ENCODE measurements at places on chromosomes 1 and 21.

- no peak for DNase-seq
Observed at GRCh38 chr1:194230351-194231144, 1044.1 kb upstream of the B3GALT2 start.

DNA sequence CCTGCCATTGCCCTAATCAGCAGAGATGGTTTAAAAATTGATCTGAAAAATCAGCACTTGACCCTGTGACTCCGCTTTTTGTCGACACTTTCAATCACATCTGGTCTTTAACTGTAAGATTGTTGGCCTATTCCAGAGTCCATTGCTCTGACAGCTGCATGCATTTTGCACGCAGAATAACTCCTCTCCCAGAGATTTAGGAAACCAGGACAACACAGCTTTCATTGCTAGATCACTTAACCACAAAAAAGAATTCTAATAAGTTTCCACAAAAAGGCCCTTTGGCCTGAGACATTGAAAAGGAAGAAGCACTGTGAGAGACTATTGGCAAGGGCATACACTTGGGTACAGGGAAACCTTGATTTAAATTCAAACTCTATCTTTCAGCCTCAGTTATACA is 373.1 kb downstream of the TGFB2 start:
- no peak for DNase-seq

- no peak for DNase-seq
Observed at GRCh38 chr21:25649146-25649545, 10.1 kb downstream of the JAM2 start.

DNA sequence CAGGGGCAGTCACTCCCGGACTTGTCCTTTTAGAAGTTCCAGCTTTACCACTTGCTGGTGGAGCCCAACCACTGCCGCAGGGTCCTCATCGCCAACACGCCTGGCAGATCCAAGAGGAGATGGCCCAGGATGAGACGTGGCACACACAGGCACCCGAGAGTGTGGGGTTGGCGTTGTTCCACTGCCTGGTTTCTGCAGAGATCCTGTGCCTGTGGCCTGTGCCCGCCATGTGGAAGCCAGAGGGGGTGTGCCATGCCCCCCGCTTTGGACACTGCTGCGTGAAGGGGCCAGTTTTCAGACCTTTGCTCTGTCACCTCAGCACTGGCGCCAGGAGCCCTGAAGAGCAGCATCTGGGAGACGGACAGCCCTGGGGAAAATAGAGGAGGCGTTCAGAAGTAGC is 10.8 kb downstream of the CD46 start:
- no peak for DNase-seq

- no peak for DNase-seq
Observed at GRCh38 chr1:117694543-117694942, 88.7 kb downstream of the TENT5C start.

GRCh38 chr1:238061967-238062613 is 171.4 kb upstream of the ZP4 start:
- no peak for DNase-seq

DNA sequence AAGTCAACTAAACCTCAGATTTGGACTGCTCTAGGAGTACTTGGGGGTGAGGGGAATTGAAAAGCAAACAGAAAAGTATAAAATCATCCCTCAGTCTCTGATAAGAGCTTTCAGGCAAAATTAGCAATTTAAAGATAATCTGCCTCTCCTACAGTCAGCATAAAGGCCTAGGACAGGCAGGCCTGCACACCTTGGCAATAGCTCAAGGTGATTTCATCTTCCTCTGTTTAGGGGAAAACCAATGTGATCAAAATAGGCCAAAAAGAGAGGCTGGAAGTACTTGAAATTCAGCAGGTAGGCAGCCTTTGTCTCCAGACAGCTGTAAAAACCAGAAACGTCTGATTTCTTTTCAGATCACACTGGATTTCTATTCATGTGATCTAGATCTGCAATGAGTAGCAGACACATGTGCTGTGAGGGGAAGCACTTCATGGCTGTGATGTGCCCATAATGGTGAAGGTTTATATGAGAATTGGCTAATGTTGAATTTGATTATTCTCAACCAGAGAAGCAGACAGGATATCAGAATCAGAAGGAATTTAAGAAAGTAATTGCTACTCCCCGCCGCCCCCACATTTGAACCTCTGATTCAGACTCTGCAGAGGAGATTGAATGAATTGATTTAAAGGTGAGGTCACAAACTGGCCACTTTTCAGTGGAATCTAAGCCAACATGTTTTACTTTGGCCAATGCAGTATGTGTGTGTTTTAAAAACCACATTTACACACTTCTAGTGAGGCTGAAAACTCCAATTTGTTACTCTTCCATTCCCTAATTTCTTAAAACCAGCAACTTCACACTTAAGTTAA is 45.8 kb upstream of the DNASE2B start:
- no peak for DNase-seq

DNA sequence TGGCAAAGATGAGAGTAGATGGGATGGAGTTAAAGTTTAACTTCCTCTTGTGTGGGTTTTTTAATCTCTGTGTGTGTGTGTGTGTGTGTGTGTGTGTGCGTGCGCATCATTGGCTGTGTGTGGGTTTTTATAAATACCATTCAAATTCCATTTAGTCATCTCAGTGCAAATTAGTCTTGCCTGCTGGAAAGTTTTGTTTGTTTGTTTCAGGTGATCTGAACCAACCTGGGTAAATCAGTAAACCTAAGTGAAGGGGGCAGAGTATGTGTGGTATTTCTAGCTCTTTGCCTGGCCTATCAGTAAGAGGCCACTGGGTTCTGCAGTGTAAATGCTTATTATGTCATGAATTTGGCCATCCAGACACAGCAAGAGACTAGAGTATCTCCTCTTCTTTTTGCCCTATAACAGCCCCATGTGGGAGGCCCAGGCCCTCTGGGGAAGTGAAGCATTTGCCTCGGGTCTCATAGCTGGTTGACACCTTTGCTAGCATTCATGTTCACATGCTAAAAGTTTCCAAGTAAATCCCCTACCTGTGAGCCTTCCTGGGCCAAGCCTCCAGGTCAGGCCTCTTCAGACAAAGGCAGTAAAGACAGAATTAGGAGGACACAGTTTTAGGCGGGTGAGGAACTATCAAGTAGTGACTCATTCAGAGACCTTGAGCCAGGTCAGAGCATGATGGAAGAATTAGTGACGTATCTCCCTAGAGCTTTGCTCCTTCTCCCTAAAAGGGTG is 14.7 kb downstream of the INTS3 start:
- no peak for DNase-seq

GRCh38 chr21:32917362-32918135 is 108.2 kb upstream of the OLIG2 start:
- no peak for DNase-seq

GRCh38 chr1:226133504-226134123 is 52.9 kb downstream of the ACBD3 start:
- DNase-seq = no peak

DNA sequence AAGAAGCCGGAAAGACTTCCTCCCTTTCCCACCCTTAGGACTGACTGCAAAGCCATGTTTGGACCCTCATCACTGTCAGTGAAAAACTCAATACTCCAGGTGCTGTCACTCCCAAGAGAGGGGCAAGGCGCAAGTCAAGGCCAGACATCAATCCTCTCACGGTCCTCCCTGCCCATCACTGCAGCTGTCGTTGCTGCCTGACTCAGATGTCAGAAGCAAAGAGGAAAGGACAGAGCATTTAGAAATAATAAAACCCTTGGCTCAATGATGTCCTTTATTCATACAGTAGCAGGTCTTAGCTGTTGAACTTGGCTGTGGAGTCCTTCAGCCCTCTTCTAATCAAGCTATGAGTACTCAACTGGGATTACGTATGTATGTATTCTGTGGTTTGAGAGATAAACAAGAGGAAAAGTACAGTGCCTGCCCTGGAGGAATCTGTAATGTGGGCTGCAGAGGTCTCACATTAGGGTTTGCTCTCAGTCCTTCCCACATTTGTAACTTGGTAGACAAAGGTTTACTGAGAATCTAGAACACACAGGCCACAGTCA is 13.5 kb downstream of the SUSD4 start:
- DNase-seq = no peak

GRCh38 chr1:244599937-244600350 is 53.0 kb upstream of the DESI2 start:
- peak; percentile 4 for DNase-seq

DNA sequence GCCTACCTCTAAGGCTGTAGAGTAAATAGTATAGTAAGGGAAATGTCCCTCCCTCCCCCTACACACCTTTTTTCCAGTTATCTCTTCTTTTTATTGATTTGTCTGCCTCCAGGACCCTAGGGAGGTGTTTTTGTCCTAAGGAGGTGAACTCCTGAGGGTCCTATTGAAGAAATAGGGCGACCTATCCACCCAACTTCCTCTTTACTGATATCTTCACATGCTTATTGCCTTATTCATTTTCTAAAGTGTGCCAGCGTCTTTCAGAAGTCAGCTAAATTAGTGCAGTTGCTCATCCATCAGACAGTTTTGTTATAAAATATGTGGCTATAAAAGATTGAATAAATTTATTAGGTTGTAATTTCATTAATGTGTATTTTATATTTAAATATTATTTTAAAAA is 5.9 kb downstream of the BACH1 start:
- DNase-seq = no peak

DNA sequence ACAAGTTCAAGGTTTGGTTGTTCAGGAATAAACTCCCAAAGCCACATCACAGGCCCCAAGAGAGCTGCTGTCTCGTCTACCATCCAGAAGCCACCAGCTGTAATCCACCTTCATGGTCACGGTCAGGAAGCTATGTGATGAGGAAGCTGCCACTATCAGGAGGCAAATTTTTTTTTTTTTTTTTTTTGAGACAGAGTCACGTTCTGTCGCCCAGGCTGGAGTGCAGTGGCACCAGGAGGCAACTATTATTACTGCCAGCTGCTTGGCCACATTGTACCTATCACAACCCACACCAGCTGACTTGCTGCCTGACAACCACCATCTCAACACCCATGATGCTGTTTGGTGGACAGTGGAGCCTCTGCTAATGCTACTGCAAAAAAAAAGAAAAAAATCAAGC is 124.1 kb downstream of the OMA1 start:
- DNase-seq = no peak

DNA sequence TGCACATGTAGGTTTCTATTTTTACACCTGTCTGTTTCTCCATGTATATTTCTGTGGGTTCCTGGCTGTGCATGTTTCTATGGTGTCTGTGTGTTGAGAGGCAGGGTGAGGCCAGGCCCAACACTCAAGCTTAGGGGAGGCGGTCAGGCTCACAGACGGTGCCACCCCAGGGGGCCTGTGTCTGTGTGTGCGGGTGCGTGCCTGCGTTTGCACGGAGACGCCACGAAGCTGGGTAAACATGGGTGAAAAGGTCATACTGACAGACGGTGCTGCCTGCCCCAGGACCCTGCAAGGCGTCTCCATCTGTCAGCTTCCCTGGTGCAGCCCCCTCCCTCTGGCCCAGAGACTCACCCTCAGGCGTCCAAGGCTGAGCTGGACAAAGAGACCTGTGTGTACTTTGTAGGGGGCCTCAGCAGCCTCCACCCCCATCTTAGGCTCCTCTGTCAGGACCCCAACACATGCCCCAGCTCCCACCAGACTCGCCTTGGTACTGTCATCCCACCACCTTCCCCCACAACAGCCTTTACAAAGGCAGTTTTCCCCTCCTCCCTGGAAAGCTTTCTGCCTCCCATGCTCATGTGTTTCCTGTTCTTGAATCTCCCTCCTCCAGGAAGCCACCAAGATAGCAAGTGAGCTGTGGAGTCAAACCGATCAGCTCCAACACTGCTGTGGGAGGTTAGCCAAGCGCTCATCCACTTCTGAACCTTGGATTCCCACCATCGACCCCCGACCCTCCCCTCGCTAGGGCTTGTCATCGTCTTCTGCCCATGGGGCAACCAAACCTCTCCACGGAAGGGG is 34.1 kb downstream of the PTPRF start:
- DNase-seq = no peak

- DNase-seq = no peak
Observed at GRCh38 chr1:116330846-116331245, 42.2 kb upstream of the ATP1A1 start.

DNA sequence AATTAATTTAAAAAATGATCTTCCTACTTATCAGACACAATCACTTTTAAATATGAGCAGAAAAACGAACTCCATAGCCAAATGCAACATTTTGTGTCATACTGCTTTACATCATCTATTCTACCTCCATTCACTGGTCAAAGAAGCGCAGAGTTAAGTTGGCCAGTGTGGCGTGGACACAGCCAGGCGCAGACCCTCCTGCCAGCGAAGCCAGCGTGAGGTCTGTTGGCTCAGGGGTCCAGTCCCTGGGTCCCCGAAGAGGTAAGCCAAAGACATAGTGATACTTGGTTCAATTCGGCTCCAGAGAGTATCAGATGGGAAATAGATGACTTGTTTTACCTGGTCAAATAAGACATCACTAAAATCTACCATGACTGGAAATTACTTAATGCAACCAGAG is 59.2 kb downstream of the B3GALT5 start:
- DNase-seq = no peak

DNA sequence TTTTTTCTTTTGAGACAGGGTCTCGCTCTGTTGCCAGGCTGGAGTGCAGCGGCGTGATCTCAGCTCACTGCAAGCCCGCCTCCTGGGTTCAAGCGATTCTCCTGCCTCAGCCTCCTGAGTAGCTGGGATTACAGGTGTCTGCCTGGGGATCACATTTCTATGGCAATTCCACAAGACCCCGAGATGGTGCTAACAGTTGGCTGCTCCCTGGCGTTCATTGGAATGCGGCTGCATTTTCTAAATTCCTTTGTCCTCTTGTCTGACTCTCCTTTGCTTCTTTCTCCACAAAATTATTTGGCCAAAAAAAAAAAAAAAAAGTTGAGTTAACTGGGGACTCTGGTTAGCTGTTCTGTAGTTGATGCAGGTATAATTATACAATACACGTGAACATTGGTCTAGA is 176.4 kb downstream of the ETS2 start:
- no peak for DNase-seq

DNA sequence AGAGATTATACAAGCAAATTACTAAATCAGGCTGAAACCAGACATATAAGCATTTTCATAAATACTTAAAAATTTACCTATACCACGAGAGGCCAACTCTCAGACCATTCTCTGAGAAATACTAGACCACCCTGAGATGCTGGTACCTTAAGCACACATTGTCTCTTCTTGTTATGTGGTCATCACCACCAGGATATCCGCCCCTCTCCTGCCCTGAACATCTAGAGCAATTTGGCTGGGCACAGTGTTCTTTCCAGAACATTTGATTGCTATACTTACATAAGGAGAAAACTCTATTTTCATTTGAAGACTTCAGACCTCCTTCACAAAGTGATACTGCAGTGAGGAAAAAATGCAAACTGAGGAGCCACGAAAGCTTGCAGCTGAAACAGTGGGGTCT is 36.2 kb upstream of the DUSP10 start:
- DNase-seq = no peak

All from effector CD4-positive, alpha-beta T cell (primary cell).